Activated CD4-positive, alpha-beta T cell treated with anti-CD3 and anti-CD28 coated beads for 1 hour (primary cell): ENCODE measurements at places on chromosomes 6 and 20.
A peak's percentile ranks its signal among the peaks of the same experiment; 100 is the strongest.

GRCh38 chr20:58667975-58668374 is 16.9 kb downstream of the STX16 start:
- DNase-seq: no peak

- no peak for DNase-seq
Observed at GRCh38 chr6:16437984-16438383, 199.6 kb downstream of the GMPR start.

DNA sequence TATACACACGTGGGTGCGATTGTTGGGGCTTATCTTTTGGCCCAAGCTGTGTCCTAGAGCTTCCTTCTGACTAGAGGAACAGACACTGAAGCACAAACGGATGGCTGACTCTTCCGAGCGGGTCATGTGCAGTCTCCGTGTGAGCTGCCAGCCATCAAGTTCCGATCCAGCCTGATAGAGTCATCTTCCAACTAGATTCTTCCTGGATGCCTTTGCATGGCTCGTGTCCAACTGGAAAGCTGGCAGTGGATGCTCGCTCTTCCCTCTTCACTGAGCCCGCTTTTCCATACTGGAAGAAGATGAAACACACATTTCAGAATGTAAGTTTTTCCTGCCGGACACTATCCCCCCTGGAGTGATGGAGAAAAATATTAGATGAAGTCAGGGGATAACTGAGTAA is 148.1 kb downstream of the SCML4 start:
- DNase-seq: no peak

- no peak for DNase-seq
Observed at GRCh38 chr6:169803271-169803811, 51.9 kb downstream of the ERMARD start.

GRCh38 chr6:119653329-119653728 is 303.8 kb upstream of the MAN1A1 start:
- no peak for DNase-seq

DNA sequence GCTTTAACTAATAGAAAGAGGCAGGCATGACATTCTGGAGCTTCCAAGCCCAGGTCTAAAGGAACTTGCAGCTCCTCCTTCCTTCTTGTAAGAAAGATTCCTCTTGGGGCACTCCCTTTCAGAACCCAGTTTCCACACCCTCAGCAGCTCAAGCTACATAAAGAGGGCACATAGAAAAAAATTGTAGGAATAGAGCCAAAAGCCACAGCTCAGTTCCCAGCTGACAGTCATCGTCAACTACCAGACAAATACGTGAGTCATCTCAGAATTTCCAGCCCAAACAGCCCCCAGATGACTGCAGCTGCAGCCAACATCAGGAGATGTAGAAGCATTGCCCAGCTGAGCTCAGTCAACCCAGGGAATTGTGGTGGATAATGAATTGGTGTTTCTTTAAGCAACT is 349.8 kb upstream of the ARID1B start:
- no peak for DNase-seq

DNA sequence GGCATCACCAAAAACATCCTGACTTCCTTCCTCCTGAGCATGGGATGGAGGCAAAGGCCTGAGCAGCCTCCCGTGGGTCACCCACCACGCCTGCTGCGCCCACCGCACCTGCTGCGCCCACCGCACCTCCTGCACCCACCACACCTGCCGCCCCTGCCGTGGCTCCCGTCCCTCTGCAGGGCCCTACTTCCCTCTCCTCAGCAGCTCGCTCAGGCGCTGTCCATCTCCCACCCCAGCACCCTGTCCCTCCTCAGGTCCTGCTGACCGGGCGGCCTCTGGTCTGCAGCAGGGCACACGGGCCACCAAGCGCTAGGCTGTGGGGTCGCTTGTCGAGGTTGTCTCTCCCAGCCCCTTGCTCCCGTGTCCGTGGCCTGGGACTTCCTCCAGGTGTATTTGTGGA is 72.7 kb upstream of the SLCO4A1 start:
- DNase-seq: no peak

DNA sequence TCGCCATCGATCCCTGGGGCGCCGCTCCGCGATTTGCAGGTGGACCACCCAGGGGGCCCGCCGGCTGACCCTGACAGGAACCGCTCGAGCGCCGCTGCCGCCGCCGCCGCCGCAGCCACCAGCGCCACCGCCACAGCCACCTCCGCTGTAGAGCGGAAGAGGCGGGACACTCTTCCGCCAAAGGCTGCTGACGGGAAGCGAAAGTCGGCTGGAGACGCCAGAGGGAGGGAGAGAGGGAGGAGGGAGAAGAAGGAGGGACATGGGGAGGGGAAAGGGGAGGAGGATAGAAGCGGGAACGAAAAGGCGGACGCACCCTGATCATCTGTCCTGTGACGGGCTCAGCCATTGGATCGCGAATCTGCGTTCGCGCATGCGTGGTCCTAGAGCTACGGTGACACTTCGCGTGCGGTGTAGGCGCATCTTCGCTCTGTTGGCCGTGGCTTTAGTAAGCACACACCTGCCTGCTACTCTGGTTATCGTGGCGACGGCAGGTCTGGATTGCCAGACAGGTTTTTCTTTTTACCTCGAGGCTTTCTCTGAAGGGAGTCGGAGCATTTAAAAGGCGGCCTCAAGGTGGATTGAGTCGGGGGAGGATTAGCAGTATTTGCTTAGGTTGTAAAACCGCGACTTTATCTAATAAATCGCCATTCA is at the start of gene TMEM30A:
TMEM30A (minus strand) TSS at position 161 of the 651 bp plus-strand sequence; CDS start at position 7, 154 bp downstream.
- DNase-seq: peak; percentile 95

DNA sequence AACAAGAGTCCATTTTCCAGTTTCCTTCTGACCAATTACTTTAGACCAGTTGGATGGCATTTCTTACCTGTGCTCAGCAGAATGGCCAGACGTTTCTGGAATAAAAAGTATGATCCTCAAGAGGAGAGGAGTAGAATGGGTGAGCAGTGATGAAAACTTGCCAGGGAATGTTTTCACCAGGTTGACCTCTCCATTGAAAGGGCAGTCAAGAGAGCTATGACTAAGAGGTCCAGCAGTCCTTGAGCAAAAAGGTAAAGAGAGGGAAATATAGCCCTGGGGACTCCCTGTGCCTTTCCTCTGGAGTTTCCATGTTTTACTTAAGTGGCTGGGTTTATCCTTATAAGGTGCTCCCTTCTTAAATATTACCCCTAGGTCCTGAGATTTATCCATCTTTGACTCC is 210.9 kb downstream of the TBX18 start:
- no peak for DNase-seq

DNA sequence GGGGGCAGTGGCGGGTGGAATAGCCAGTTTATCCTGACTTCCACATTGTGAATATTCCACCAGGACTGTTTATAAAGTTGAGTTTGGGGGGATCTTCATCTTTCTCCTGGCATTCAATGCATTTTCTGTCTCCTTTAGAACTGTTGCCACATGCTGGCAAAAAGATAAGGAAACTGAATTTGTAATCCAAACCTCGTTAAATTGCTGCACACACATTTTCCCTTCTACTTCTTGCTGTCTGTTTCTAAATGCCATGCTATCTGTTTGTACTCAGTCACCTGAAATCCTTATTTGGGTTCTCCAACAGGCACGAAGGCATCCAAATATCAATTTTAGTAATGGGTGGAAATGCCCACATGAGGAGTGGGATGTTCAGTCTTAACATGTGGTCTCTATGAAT is 180.2 kb upstream of the CCN2 start:
- no peak for DNase-seq

GRCh38 chr6:18503206-18503592 is 116.0 kb downstream of the RNF144B start:
- DNase-seq: no peak

DNA sequence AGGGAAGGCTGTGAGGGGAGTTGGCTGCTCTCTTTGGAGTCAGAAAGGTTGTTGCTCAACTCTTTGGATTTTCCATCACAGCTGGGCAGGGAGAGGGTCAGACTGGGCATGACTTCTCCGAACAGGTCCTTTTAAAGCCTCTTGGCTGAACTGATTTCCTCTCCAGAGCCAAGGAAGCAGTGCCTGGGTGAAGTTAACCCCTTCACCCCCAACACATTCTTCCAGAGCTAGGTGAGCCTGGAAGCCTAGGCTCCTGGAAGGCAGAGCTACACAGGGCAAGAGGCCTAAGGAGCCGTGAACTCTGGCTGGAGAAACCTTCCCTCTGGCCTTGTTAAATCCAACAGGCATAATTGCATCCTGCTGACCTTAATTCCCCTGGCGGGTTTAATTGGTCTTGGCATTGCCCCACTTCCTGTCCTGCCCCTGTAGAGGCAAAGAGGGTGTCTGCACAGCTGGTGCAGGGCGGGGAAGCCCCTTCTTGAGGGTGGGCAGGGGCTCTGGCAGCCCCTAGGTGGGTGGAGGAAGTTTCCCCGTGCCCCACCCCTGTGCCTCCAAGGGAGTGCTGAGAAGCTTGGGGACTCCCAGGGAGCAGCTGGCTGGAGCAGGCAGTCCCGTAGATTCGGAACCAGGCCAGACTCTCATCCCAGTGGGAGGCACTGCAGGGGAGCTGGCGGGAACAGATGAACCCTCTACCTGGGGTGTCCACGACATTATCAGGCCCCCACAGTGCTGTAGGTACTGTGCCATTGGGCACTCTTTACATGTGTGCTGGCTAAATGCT is 3.6 kb upstream of the MYLK2 start:
- DNase-seq: no peak

GRCh38 chr6:33082702-33083101 is 6.9 kb downstream of the HLA-DPB1 start:
- DNase-seq: no peak

DNA sequence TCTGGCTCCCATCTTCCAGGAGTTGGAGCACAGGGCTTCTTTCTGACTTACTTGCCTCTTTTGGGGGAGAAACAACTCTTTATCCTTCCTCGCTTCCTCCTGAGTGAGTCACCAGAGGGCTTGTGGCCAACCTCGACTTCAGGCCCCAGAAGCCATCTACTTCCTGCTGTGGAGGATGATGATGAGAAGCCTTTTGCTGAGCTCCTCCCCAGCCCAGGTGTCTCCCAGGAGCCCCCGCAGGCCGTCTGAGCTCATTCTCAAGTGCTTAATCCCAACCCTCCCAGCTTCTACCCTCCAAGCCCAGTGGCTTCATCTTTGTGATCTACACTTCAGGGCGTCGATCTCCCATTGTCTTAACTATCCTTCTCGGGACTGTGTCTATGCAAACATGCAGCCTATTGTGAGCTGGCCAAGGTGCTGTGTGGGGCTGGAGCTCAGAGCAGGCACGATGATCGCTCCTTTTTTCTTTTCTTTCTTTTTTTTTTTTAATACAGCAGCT is 27.9 kb downstream of the SDCBP2 start:
- peak; percentile 46 for DNase-seq

DNA sequence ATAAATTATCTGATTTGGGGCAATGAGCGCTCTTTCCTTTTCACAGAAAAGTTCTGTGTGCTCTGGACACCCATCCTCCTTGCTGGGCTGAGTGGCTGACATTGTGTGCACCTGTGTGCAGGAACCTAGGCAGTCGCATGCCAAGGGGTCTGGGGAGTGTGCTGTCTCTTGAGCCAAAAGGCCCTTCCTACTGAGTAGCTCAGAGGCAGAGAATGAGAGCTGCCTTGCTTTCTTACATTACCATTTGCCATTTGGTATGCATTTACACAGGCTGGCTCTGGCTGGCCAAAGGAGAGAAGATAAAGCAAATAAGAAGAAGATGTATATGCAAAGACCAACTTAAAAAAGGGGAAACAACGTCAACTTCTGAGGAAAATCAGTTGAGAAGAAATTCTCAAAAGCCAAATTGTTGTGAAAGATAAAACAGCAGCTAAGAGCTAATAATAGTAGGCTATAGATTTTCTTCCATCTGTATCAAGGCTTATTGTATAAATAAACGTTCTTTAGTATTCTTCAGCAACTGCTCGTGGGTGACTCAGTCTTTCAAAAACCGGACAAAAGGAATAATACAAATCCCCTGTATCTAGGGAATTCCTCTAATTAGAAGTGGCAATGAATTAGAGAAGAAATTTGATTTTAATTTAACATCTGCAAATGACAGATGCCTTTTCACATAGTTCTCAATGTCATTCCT is 121.9 kb downstream of the INSM1 start:
- DNase-seq: no peak

GRCh38 chr6:48809700-48810099 is 653.4 kb downstream of the MMUT start:
- DNase-seq: no peak

GRCh38 chr6:93721386-93722048 is 302.2 kb upstream of the EPHA7 start:
- no peak for DNase-seq

DNA sequence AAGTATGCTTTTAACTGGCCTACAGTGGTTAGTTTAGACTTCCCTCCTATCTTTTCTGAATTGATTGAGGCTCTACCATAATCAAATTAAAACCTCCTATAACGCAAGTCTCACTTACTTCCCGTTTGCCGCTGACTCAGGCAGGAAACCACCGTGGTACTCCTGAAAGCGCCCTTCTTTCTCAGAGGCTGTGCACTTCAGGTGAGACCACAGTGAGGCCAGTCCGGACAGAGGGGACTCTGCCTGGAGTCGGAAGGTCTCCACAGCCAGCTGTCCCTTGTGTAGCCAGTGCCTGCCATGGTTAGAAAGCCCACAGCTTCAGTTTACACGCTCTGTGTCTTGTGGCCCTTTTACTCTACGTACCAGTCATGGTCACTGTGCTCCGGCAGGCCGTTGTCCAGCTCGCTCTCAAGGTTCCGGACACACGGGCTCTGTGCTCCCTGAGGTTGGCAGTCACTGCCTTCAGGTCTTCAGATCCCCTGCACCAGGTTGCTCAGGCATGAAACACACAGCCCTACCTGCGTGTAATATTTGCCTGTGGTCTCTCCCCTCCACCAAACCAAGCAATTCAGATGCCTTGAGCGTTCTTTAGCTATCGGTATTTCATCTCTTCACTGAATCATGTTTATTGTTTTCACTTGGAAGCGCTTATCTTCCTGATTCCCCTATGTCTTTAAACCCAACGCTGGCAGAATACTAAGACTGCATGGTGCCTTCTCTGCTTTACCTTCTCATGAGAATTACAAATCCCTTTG is 178.8 kb downstream of the SMOC2 start:
- DNase-seq: no peak

GRCh38 chr6:35178012-35178411 is 35.7 kb upstream of the SCUBE3 start:
- no peak for DNase-seq

DNA sequence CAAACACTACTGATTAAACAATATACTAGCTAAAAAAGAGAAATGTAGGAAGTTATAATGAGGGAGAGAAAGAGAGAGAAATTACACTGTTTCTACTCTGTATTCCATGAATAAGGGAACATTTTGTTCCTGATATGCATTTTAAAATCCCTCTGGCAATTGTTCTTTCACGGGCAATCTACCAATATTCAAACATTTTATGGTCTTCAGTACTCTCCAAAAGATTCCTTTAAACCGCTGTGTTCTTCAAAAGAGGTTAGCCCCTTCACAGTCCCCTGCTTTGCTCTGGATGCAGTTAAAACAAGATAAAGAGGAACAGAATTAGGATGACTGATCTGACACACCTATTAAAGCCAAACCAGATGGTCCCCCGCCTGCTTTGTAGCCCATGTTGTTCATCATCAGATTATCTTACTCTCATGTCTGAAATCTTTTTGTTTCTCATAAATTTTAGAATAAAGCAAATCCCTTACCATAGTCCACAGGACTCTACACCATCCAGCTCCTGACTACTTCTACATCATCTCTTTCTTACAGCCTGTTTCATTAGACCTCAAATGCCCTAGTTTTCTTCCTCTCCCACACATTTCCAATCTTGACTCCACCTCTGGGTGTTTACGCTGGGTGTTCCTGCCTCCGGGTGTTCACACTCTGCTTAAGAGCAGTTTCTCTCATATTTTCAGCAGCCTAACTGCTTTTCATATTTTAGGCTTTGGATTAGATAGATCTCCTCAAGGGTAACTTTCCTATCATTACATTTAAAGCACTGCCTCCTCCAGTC is 399.7 kb downstream of the COL12A1 start:
- no peak for DNase-seq

GRCh38 chr6:52508261-52508739 is 68.6 kb downstream of the TRAM2 start:
- no peak for DNase-seq

- DNase-seq: no peak
Observed at GRCh38 chr20:15375836-15376235, 1038.4 kb upstream of the FLRT3 start.
